ENCODE measurements at places on chromosomes 12 and 14.

DNA sequence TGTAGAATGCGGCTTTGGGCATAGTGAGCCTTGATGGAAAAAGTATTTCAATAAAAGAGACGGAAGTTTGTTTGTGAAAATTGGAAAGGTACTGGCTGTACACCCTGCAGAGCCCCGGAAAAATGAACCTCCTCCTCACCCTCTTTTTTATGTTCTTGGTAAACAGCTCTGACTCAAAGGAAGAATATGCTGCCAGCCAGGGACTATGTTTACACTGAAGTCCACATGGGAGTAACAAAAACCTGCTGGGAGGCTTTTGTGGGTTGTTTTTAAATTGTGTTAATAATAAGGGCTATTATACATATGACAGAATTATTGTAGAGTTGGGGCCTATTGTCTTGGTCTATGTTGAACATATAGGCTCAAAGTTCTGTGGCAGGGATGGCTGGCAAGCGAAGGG lies 70.7 kb downstream of the TTC8 start:
- DNase-seq = no peak

GRCh38 chr14:32635061-32635719 lies 303.5 kb upstream of the NPAS3 start:
- DNase-seq = no peak

DNA sequence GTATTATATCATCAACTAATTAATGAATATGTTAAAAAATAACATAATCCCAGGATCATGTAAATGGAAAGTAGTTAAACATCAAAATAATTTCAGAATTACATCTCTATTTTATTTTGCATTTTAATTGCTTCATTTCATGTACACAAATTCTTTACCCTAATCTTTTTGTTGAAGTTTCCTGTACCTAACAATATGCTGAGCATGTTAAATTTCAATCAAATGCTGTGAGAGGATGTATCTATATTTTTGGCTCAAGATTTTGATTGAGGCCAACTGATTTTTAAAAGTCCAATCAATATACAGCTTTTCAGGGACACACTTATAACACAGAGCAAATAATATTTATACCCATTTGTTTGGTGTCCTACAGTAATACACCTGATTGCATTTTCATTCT lies 6.4 kb downstream of the GPRC5D start:
- no peak for DNase-seq

DNA sequence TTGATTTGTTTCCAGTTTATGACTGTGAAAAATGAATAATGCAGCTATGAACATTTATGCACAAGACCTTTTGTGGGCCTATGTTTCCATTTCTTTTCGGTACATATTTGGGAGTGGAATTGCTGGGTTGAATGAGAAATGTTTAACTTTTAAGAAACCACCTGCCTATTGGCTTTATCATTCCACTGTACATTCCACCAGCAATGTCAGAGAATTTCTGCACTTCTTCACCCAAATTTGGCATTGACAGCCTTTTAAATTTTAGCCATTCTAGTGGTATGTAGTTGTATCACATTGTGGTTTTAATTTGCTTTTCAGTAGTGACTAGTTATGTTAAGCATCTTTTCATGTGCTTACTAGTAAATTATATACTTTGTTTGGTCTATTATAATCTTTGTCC lies 317.0 kb upstream of the TMTC1 start:
- no peak for DNase-seq

DNA sequence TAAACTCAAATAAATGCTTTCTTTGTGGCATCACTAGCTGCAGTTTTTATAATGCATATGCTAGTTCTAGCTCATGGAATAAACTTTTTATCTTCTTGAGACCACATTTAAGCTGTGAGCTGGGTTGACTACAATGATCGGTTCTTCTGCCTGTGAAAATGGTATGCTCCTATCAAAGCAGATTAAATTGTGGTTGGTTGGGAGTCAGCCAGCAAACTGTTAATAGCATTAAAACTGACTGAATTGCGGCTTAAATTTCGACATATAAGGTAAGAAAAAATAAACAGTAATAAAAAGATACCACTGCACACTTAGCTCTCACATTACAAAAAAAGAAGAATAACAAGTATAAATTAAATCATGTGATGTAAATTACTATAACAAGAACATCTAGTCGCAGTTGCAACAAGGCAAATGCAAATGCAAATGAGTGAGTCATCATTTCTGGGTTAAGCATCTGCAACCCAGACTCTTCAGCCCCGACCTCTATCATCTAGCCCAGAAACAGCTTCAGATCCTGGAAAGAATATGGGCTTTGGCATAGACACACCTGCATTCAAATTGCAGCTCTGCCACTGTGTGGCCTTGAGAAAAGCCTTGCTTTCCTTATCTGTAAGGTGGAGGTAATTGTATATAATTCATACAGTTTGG lies 19.8 kb upstream of the DHRS7 start:
- no peak for DNase-seq

DNA sequence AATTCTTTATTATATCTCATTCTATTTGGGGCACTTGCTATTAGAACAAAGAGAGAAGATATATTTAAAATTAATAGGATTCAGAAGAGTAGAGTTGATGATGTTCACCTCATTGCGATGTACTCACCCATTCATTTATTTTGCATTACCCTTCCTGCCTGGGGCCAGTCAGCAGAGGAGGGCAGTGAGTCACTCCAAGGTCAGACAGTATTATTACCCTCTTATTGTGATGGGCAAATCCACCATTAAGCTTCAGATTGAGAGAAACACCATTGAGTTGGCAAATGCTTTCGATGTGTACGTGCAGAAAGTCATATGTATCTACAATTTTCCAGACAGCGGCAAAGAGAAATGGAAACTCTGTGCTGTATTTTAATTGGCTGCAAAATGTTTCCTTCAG lies 134.2 kb downstream of the BICD1 start:
- DNase-seq = no peak

DNA sequence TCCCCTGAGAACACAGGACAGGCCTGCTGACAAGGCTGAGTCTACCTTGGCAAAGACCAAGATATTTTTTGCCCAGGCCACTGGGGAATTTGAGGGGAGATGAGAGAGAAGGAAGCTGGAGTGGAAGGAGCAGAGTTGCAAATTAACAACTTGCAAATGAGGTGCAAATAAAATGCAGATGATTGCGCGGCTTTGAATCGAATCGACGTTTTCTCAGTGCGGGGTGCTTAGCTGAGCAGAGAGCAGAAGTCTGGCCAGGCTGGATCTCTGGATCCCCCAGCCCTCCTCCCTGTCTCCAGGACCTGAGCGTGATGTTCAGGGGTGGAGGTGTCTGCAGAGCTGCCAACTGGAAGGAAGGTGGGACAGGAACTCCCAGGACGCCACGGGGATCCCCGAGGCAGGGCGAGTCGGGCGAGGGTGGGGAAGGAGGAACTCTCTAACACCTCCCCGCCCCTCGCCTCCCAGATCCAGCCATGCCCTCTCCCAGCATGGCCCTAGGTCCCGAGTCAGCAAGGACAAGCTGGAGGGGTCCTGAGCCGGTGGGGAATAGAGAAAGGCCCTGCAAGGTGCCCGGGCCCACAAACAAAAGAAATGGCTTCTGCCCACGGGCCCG lies 527 bp upstream of the CARMIL3 start:
- no peak for DNase-seq

DNA sequence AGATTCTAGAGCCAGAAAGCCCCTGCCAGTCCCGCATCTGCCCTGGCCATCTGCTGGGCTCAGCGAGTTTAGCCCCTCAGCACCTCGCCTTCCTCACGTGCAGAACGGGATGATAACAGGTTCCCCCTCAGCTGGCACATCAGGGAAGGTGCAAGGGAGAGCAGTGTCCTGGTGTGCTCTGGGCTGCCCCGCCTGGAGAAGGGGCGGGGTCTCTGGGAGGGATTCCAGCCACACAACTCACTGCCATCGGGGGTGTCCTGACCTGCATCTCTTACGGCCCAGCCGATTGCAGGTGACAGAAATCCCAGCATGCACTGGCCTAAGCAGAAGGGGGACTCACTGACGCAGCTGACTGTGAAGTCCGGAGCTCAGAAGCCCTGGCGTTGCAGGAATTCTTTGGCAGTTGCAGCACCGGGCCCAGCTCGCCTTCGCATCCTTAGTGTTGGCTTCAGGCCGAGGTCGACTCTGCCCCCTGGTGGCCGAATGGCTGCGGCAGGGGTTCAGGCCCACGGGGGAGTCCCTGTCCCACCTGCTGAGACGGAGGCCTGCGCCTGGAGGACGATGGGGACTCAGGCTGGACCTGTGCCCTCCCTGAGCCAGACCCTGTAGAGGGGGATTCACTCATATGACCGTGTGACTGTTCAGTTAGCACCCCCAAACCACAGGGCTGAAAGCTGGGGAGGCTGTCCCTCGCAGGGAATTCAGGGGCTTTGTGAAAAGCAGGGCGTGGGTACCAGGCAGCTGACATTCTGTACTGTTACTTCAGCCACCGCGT lies 178.6 kb downstream of the ADGRD1 start:
- peak; percentile 75 for DNase-seq

DNA sequence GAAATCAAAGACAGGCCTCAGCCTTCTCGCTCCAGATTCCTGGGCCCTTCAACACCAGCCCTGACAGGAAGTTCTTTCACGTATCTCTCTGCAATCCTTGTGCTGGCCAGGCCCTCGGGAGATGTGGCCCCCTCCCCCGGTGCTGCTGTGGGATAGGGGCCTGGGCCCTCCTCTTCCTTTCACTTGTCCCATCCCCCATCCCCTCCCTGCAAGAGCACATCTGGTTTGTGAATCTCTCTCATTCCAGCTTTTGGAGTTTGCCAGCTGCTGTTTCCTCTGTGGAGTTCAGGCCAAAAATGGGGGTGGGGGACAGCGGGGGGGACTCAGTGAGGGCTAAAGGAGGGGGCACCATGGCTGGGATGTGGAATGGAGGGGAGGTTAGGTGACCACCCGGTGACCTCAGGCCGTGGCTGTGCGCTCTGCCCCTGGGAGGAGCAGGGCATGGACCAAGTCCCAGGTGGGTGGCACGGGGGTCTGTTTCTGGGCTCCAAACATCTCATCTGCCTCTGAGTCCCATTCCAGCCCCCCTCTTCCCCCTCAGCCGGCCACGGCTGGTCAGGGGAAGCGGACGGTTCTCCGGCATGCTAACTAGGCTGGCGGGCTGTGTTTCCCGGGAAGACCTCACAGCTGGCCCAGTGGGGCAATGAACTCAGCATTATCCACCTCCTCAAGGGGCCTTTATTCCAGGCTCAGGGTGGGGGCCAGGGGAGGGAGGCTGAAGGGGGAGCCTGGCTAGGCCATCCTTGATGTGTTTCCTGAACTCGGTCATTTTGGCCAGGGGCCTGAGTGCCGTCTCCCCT lies 7.4 kb downstream of the LRP1 start:
- DNase-seq = no peak

GRCh38 chr12:70719672-70720420 lies 82.6 kb upstream of the PTPRB start:
- DNase-seq = peak; percentile 4

GRCh38 chr12:4031703-4032291 lies 158.6 kb upstream of the PARP11 start:
- DNase-seq = no peak

DNA sequence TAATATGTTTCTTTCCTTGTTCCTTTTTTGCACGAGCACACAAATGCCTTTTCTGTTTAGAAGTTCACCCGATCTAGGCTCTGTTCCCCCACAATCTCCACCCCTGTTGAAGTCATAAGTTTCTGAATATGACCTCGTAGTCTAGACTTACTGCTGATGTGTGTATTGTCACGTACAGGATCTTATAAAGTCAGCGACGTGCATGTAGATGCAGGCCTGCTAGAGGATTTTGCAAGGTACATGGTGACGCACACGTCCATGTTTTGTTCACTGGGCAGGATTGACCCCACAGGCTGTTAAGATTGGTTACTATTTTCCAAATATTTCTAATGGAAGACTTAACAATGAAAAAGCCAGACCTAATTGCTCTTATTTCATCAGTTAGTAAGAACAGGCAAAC lies 46.2 kb upstream of the CCDC91 start:
- no peak for DNase-seq

GRCh38 chr12:109455706-109456105 lies 21.4 kb downstream of the KCTD10 start:
- DNase-seq = no peak

DNA sequence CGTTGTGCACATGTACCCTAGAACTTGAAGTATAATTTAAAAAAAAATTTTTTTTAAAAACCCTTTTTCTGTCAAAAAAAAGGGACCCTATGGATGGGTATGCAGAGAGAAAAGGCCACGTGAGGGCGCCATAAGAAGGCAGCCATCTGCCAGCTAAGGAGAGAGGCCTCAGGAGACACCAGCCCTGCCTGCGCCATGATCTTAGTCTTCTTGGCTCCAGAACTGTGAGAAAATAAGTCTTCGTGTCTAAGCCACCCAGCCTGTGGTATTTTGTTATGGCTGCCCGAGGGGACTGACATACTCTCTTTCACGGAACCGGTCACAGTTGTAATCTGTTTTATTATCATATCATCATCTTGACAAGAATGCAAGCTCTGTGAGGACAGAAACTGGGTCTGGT lies 174.8 kb downstream of the EFCAB11 start:
- no peak for DNase-seq

DNA sequence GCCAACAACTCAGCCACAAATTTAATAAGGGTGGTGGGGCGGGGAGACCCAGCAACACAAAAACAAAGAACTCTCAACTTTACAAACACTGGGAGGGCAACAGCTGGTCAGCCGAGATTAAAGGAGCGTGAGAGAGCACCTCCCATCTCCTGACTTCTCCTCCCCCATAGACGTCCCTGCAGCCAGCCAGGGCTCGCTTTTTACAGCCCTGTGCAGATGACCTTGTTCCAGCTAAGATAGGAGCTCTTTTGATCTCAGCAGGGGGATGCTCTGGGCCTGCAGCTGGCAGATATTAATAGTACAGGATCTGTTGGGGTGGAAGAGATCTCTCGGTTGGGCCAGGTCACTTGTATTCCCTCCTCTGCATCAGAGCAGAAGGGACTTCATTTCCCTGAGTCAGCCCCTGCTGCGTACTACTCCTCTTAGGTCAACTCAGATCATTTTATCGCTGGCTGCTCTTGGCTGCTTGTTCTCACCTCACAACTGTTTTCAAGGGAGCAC lies 475.8 kb downstream of the RAD51B start:
- no peak for DNase-seq

- DNase-seq = no peak
Measured at GRCh38 chr14:69036757-69037506, 57.8 kb upstream of the ACTN1 start.

DNA sequence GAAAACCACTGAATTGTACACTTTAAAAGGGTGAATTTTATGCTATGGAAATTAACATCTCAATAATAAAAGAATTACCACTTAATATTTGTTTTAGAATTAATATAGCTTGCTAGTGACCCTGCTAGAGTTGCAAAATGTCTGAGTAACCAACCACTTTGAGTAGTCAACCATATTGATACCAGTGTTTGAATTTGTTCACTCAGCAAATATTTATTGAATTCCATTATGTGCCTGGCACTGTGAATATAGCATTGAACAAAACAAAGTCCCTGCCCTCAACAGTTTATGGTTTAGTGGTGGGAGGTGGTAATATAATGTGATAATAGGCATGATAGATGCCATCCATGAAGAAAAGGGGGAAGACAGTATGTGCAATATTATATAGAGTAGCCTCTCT lies 4.6 kb downstream of the SNRPF start:
- DNase-seq = no peak

- DNase-seq = no peak
Measured at GRCh38 chr14:87864356-87865270, 128.4 kb downstream of the GALC start.

GRCh38 chr14:94601884-94602391 lies 10.3 kb upstream of the SERPINA3 start:
- DNase-seq = no peak

- DNase-seq = no peak
Measured at GRCh38 chr14:74579447-74580274, 32.4 kb downstream of the LTBP2 start.

- no peak for DNase-seq
Measured at GRCh38 chr12:46956451-46957035, 122.9 kb upstream of the PCED1B start.

- no peak for DNase-seq
Measured at GRCh38 chr14:74062809-74063150, 21.5 kb downstream of the ALDH6A1 start.
